ENCODE measurements at places on chromosomes 3 and 15.

GRCh38 chr15:51051776-51052175 lies 42.9 kb downstream of the TNFAIP8L3 start:
- DNase-seq, result no peak

GRCh38 chr15:74893627-74894026 lies 3.8 kb downstream of the MPI start:
- no peak for DNase-seq

GRCh38 chr15:29685156-29686078 lies 136.9 kb downstream of the TJP1 start:
- no peak for DNase-seq

- DNase-seq, result no peak
Observed at GRCh38 chr15:62087671-62088352, 21.0 kb downstream of the C2CD4A start.

DNA sequence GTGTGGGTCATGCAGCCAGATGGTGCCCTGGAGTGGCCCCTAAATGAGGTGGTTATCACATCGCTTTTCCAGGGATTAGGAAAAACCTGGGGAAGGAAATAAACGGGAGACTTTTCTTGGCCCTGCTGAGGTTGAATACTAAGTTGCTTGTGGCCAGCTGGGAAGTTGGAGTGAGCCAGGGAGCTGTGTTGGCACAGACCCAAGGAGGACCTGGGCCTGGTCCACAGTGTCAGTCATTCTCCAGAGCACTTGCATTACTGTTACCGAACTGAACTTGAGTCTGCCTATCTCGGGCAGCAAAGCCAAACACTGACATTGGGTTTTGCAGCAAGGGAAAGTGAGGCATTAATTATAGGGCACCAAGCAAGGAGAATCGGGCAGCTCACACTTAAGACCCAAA lies 339.0 kb downstream of the GABRB3 start:
- no peak for DNase-seq

GRCh38 chr3:111604119-111604518 lies 9.0 kb upstream of the ZBED2 start:
- peak; percentile 73 for DNase-seq

- DNase-seq, result no peak
Observed at GRCh38 chr3:37491343-37491742, 317.0 kb upstream of the LRRFIP2 start.

DNA sequence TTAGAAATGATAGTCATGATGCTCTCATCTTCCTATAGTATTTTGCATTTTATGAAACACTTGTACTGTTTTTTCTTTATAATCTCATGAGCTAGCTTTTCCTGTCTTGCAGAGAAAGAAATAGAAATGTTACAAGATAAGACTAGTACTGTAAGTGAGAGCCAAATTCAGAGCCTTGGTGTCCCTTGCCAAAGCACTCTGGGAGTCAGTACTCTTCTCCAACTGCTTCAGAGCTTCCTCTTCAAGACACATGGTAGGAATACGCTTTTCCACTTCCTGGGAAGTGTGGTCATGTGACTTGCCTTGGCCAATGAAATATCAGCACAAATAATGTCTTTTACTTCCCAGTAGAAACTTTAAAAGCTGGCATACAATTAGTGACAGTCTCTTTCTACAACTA lies 112.4 kb downstream of the SEMA6D start:
- DNase-seq, result no peak

DNA sequence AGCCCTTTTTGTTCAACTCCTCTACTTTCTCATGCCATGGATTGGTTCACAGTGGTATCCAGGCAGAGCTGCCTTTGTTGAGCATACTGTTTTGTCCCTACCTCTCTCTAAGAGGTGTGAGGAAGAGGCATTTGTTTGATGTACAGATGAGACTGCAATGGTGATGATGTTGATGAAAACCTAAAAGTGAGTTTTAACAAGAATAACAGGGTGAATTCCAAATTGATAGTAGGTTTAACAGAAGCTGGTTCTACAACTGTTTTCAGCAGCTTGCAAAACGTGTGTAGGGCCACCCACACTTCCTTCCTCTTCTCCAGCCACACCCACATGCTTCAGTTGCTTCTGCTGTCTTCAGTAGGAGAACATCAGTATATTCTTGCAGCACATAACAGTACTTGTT lies 10.2 kb downstream of the SNRK start:
- no peak for DNase-seq

DNA sequence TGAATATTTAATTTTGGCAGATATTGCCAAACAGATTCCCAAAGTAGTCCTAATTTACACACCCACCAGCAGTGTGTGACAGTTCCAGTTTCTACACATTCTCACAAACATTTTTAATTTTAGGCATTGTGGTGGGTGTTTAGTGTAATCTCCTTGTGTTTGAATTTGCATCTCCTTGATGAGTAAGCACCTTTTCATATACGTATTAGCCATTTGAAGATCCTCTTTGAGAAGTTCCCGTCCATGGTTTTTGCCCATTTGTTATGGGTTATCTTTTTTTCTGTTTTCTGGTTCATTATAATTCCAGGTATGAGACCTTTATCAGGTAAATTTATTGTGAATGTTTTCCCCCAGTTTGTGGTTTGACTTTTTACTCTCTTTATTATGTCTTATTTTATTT lies 2.3 kb upstream of the TM4SF19 start:
- DNase-seq, result no peak

DNA sequence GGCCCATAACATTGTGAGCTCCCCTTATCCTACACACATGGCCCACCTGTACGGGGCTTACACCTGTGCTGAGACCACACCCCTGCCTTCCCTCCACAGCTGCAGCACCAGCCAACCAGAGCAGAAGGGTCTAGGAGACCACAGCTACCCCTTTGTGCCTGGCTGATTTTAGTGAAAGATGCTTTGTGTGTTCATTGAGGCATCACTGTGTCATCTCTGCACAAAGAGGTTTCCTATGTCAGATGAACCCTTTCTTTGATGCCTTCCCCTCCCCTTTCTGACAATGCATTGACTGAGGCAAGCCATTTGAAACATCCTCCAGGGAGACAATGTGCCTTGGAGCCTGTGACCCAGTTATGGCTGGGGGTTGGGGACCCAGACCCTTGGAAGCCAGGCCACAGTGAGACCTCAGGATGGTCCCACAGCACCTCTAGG lies 54.9 kb upstream of the SLC7A14 start:
- no peak for DNase-seq

- DNase-seq, result no peak
Observed at GRCh38 chr15:45171912-45172311, 15.9 kb downstream of the SHF start.

DNA sequence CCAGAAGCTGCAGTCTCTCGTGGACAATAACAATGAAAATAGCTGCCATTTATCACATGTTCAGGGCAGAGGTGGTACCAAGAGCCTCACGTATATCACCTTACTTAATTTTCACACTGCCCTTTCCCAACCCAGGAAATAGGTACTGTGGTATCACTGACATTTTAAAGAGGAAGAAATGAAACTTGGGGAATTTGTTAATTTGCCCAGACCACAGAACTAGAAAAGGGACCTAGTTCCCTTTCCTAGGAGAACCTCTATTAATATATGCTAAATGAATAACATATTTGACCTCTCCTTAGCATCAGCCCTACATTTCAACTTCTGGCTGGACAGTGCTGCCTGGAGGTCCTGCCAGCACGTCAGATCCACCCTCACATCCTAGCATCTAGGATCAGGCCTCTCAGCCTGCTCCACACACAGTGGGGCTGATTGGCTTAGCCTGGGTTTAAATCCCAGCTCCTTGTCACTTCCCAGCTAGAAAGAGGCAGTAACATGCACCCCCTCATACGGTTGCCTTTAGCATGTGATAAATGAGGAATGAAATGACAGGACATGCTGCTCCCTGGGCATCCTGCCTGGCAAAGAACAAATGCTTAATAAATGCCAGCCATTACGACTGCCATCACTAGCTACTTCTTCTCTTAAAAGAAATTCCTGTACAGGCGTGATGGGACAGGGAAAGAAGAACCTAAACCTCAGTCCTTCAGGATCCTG lies 95.1 kb upstream of the TNFAIP8L3 start:
- no peak for DNase-seq

DNA sequence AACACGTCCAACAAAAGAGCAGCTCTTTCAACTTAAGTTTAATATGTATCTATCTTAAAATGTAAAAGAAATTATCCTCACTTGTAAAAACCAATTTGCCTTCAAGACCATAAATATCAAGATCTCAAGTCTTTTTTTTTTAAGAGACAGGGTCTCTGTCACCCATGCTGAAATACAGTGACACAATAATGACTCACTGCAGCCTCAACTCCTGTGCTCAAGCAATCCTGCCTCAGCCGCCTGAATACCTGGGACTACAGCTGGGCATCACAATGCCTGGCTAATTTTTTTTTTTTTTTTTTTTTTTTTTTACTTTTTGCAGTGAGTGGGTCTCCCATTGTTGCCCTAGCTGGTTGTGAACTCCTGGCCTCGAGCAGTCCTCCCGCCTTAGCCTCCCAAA lies 26.0 kb downstream of the ACAP2 start:
- DNase-seq, result no peak

GRCh38 chr3:37862219-37862902 lies 681 bp downstream of the CTDSPL start:
- DNase-seq, result peak; percentile 71

DNA sequence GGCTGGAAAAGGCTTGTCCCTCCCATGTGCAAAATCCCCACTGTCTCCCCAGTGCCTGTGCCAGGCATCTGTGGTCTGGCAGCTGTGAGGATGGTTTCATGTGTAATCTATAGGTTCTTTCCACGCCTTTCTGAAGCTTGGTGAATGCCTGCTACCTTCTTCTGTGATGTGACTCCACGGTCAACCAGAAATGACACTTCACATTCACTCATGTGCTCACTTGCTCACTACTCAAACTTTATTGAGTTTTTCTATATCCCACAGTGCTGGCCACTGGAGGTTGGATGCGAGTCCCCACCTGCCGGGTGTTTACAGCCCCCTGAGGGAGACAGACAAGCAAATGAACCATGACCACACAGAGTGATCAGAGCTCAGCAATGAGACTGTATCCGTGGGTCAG lies 27.9 kb upstream of the TLE3 start:
- no peak for DNase-seq

- DNase-seq, result no peak
Observed at GRCh38 chr3:36743826-36744225, 20.5 kb downstream of the DCLK3 start.

DNA sequence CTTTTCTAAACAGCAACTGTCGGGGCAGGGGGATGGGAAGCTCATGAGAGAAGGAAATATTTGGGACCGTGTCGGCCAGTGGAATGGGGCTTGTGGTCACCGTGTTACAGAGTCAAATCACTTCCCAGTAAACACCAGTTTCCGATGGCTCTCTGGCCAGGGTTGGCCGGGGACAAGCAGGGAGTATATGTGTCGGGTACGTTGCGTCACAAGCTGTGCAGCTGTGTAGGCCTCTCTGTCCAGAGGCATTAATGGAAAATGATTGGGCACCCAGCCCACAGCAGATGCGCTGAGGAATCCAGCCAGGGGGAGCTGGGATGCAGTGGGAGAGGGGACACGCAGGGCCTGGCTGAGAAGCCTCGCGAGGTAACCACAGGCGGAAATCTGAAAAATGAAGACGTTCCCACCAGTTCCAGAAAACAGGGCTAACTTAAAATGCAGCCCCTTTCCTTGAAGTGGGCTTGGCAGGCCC lies 15.8 kb upstream of the ALDH1A3 start:
- no peak for DNase-seq

- no peak for DNase-seq
Observed at GRCh38 chr15:77016321-77016695, 21.4 kb downstream of the PSTPIP1 start.

- DNase-seq, result no peak
Observed at GRCh38 chr3:79306934-79307570, 460.7 kb downstream of the ROBO1 start.

DNA sequence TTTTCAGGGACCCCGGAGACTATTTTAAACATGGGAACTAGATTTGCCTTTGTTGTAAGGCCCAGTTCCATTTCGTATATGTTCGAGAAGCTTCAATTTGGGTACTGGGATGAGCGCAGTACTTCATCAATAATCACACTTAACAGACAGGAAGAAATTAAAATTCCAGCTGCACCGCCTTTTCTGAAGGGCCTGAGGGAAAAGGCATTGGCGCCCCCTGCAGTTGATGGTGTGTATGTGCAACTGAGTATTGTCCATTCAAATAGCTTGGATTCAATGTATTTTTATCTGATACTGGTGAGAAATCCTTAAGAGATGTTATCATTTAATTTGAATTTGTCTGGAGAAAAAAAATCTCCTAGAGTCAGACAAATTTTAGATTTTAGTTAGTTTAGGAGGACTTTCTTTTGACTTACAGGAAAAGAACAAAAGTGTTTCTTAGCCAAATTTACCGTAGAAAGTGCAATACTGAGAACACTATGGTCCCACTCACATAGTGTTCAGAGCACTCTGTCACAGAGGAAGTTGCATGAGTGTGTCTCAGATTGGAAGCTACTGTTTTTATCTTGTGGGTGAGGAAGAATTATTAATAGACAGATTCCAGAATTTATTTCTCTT lies 5.4 kb upstream of the ALDH1A2 start:
- peak; percentile 70 for DNase-seq

DNA sequence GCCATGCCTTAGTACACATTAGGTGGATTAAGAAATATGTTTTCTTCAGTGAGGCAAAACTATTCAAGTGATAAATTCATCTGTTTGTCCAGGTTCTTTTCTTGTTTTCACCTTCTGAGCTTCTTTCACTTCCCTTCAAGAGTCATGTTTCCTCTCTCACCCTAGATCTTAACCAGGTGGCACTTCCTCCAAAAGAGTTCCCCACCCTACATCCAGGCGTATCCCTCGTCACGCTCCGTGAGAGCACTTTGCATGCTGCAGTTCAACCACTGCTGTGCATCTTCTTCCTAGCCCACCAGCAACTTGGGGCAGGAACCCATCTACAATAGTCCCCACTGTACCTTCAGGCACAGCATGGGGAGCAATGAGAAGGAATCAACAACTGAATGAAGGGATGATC lies 28.9 kb downstream of the OSBPL10 start:
- DNase-seq, result no peak

DNA sequence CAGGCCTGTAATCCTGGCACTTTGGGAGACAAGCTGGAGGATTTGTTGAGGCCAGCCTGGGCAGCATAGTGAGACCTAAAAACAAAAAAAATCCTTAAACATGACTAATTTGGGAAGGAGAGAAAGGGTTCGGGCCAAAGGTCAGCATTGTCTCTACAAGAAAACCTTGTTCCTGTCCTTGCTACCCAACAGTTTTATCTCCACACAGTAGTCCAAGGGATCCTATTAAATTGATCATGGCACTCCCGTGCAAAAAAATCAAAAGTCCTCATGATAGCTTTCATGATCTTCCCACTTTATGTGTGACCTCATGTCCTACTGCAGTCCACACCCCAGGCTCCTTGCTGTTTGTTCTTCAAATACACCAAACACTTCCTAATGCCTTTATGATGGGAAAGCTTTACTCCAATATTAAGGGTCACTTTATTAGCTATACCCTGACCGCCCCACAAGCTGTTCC lies 4.2 kb downstream of the RPL15 start:
- DNase-seq, result no peak

- DNase-seq, result no peak
Observed at GRCh38 chr3:104190681-104191080, 1176.0 kb upstream of the ALCAM start.

GRCh38 chr3:9721015-9721699 lies 10.4 kb upstream of the BRPF1 start:
- no peak for DNase-seq

Measured in activated T-cell treated with anti-CD3 and anti-CD28 coated beads, Interleukin-2, amount 50 U/mL, for 48 hours (primary cell).